ENCODE measurements at places on chromosomes 12 and 14.

- DNase-seq, result no peak
Measured at GRCh38 chr14:47524524-47524923, 150.9 kb downstream of the MDGA2 start.

DNA sequence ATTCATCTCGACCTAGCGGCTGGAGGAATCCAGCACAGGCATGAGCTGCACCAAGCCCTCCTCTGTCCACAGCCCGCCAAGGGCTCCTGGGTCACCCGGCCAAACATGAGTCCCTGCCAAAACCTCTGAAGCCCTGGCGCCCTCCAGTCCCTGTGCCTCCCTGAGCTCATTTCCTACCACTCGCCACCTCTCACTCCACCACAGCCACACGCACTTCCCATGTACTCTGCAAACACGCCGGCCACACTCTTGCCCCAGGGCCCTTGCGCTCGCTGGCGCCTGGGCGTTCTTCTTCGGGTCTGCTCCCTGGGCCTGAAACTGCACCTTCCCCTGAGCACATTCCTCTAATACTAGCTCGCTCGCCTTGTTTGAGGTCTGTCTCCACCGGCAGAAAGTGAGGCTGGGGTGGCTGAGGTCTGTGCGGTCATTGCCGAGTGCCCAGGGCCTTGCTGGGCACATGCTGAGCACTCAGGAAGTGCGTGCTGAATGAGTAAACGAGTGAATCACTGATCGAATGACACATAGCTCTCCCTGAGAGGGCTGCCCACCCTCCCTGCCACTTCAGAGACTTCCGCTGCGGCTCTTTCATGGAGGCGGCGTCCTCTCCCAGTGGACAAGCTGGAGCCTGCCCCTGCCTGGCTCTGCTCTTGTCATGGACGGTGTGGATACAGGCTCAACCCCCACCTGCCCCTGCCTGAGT lies 33.7 kb upstream of the DLK1 start:
- peak; percentile 70 for DNase-seq

GRCh38 chr12:132432721-132433577 lies 57.0 kb upstream of the FBRSL1 start:
- no peak for DNase-seq

DNA sequence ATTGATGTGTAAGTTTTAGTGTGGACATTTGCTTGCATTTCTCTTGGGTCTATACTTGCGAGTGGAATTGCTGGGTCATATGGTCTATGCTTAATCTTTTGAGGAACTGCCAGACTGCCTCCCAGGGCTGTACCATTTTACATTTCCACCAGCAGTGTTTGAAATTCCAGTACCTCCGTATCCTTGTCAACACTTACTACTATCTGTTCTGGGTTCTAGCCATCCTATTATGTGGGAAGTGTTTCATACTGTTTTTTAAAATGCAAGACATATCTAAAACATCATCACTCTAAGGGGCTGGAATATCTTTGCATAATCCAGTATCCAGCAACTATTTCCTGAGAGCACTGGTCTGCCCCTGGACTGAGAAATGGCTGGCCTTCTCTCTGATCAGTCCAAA lies 80.2 kb upstream of the RIN3 start:
- no peak for DNase-seq

DNA sequence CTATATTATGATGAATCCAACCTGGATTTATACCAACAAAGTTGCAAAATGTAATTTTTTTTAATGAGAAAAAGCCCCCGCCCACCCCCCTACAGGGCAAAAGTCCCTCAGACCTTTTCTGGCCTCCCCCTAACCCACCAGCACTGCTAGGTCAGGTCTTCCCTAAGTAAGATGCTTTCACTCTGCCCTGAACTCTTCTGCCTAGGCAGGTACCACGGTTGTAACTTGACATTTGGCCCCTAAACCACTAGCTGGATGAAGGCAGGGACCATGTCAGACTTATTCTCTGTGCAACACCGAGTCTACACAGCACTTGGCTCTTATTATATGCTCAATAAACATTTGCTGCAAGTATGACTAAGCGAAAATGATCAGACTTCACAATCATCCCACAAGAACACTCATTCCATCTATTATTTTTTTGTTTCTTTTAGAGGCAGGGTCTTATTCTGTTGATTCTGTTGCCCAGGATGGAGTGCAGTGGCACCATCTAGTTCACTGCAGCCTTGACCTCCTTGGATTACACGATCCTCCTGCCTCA lies 63.2 kb downstream of the SPRING1 start:
- DNase-seq, result no peak

GRCh38 chr12:13387101-13387500 lies 190.6 kb downstream of the EMP1 start:
- DNase-seq, result no peak

DNA sequence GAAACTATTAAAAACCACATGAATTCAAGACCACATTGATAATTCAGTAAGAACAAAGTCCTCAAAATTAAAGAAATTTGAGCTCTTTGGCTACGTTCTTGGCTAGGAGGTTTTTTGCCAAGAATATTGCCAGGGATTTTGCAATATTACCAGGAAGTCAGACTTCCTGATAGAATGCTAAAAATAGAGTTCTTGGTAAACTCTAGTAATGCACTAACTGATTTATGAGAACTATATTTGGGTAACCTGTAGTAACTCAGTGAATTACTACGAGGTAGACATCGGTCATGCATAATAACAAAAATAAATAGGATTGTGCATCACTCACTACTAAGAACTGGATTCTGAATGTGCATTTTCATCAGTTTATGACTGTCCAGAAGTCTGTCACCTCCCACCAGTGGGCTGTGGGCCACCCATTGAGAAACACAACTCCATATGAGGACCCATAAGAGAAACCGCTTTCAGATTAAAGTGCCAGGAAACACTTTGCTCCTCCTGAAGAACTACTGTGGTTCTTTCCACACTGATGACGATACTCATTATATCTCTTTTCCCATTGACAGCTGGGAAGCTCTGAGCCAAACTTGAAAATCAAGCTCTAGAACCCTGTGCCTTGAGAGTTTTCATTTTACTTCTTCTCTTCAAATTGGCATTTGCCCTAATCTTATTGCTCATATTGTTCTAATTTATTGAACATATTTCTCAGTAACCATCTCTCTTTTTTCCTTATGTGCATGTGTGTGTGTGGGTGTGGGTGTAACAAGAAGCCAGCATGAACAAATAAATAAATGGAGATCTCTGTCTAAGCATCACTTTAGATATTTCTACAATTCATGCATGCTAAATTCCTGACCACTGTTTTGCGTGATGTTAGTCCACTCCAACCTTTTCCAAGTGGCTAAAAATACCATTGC lies 116.6 kb downstream of the BCL11B start:
- no peak for DNase-seq

DNA sequence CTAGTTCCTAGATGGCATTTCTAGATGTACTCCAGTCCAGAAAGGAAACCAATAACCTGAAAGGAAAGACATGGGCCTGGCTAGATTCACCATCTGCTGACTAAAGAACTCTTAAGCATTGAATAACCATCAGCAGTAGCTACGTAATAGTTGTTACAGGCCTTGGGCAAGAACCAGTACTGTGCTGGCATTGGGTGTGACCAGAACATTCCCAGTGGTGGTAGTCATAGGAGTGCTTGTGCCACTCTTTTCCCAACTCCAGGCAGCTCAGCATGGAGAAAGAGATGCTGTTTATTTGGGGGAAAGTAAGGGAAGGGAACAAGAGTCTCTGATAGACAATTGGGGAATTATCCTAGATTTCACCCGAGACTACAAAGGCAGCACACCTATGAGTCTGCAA lies 333.3 kb downstream of the SLC16A7 start:
- no peak for DNase-seq

GRCh38 chr12:105878964-105879363 lies 259.8 kb downstream of the NUAK1 start:
- DNase-seq, result no peak

GRCh38 chr12:121112496-121112895 lies 20.2 kb upstream of the P2RX7 start:
- no peak for DNase-seq

DNA sequence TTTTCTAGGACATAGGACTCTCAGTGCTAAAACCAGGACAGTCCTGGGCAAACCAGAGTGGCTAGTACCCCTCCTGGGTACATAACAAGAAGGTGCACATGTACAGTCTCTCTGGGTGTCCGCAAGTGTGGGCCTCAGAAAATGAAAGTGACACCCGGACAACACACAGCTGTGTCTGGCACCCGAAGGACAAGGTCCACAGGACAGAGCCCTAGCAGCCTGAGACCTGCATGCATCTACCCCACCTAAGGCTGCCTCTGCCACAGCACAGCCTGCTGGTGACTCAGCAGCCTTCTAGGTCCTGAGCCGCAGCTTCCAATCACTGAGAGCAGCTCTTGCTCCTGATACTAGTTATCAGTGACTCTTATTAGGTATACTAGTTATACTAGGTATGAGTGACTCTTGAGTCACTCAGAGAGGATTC lies 784.1 kb upstream of the TBX3 start:
- no peak for DNase-seq

Measured in NCI-H2029 (cell line).